SW 1271 (cell line): ENCODE measurements at places on chromosomes 16 and 17.

DNA sequence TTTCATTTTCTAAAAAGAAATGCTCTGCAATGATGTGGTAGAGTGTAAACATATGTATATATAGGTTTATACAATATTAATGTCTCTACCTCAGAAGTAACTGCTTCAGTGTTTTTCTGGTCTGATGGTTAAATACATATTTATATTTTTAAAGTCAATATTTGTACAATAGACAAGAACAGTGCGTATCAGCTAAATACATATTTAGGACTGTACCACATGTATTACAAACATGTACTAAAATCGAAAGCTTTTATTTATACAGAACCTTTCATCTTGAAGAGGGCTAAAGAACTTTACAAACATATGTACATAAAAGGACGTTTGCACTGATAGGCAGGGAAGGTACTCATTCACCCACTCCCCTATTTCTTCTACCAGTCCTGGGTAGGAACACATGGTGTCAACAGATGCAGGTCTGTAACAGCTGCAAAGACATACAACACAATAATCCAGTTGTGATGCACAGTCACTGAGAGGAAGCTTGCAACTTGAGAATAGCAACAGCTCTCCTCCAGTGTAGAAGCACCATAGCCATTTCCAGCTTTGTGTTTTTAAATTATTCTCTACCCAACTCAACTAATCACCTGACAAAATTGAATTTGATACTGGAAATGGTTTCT, 206.9 kb upstream of the C17orf78 start:
- DNase-seq, result no peak

- no peak for DNase-seq
These were observed 56.0 kb upstream of the FA2H start for GRCh38 chr16:74830648-74831047.

GRCh38 chr16:47483616-47484015, 22.5 kb downstream of the PHKB start:
- no peak for DNase-seq

DNA sequence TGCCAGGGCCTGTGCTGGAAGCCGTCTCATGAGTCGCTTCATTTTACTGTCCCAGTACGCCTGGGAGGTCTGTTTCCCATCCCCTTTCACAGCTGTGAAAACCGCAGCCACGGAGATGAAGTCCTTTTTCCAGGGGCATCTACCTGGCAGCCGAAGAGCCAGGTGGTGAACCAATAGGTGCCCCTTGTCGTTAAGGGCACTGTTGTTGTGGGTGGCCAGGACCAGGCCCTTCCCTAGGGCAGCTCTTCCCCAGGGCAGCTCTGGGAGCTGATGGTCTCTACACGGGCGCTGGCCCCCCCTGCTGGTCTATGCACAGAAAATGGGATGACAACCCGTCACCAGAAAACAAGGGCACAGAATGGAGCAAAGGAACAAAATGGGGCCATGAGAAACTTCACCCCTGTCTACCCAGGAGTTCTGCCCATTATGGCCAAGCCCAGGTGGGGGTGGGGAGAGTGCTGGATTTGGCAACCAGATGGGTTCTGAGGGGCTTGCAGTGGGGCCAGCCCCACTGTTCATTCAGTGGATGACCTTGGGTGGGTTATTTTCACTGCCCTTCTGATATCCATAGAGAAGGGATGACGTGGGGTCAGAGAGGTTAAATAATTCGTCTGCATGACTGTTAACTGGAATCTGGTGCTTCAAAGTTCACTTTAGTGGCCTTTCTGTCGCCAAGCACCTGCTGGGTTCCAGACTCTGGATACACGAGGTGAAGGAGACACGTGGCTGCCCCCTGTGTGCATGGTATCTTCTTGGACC, 11.5 kb downstream of the RMI2 start:
- DNase-seq, result peak; percentile 21

GRCh38 chr17:36808180-36808661, 129.1 kb upstream of the LHX1 start:
- no peak for DNase-seq

DNA sequence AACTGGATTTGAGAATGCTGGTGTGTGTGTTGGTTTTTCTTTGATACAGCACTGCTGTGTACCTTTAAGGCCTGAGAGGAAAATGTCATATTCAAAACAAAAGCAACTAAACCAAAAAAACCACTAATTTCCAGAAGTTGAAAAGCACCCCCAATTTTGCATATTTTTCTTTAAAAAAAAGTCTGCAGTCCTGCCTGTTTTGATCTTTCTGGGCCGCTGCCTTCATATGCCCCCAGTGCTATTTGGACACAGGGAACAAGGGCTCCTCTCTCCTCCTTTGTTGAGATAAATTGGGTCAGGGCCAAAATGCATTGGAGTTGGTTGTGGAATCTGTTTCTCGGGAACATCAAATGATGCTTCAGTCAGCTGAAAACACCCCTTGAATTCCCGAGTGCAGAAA, 26.9 kb downstream of the GPT2 start:
- no peak for DNase-seq

DNA sequence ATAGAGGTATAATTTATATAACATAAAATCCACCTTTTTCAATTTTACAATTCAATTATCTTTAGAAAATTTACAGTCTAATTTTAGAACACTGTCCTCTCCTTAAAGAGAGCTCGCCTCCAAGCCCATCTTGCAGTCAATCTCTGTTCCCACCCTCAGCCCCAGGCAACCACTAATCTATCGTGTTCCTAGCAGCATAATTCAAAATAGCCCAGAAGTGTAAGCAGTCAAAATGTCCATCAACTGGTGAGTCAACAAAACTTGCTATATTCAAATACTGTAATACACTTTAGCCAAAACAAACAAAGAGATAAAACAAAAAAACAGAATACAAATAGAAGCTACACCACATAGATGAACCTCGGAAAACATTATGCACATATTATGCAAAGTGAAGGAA, 1006.8 kb upstream of the EEF2KMT start:
- DNase-seq, result no peak

DNA sequence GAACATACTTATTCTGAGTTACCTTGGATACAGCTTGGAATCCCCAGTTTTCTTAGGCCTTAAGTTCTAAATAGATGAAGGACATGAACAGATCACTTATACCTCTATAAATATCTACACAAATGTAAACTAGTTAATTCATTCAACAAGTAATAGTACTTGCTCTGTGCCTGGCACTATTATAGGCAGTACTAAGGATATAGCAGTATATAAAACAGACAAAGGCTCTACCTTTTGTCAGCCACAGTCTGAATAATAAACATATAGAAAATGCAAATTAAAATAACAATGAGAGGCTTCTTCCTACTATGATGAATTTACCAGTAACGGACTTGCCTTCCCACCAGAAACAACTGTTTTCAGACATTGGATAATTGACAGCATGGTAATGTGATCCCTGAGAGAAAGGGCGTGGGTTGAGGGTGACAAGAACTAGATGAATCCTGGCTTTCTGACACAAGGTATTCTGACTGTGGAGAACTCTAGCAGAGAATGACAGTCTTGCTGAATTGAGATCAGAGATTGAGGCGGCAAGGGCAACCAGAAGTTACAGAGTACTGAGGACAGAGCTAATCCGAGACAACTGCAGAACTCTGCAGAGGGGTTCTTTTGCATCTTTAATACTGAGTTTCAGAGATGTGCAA, 170.5 kb downstream of the TANC2 start:
- DNase-seq, result no peak
